ENCODE measurements at places on chromosomes 6 and 20.

- DNase-seq, result no peak
Observed at GRCh38 chr6:131861381-131861780, 53.6 kb downstream of the ENPP1 start.

- DNase-seq, result no peak
Observed at GRCh38 chr6:5050009-5050408, 35.1 kb upstream of the PPP1R3G start.

DNA sequence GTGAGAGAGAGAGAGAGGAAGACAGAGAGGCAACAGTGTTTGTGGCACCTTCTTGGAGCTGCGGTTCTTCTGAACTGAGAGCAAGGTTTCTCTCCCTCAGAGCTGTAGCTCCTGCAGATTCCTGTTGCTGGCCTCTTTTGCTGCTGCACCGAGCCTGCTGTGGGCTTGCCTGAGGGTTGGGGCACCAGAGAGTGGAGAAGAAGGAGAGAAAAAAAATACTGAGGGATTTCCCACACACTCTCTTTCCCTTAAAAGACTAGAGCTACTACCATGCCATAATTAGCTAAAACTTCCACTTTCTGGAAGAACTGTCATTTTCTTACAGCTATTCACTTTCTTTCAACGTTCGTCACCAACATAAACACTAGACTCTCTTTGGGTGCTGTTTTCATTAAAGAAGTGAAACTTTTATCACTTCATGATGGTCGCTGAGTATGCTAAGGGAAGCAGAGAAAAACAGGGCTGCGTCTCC lies 18.2 kb upstream of the ECI2 start:
- no peak for DNase-seq

- DNase-seq, result no peak
Observed at GRCh38 chr6:1615151-1615852, 5.6 kb downstream of the FOXC1 start.

DNA sequence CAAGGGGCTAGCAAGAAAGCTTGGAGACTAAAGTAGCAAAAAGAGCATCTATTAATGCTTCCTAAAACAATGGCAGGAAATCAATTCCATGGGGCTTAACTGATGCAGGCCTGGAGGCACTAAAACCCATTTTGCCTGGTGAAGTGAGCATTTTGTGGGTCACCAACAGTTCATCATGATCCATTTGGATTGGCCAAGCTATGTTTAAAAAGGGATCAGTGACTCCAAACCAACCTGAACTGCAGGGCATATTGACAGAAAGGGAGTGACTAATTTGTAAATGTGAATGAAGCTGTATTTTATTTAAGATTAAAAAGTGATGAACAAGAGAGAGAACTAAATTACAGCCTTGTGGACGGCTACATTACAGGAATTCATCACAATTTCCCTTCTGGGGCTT lies 132.0 kb downstream of the PCSK2 start:
- no peak for DNase-seq

GRCh38 chr6:27800731-27801373 lies 111.3 kb downstream of the OR2B2 start:
- DNase-seq, result no peak

- DNase-seq, result no peak
Observed at GRCh38 chr6:139370999-139371345, 3.5 kb downstream of the CITED2 start.

DNA sequence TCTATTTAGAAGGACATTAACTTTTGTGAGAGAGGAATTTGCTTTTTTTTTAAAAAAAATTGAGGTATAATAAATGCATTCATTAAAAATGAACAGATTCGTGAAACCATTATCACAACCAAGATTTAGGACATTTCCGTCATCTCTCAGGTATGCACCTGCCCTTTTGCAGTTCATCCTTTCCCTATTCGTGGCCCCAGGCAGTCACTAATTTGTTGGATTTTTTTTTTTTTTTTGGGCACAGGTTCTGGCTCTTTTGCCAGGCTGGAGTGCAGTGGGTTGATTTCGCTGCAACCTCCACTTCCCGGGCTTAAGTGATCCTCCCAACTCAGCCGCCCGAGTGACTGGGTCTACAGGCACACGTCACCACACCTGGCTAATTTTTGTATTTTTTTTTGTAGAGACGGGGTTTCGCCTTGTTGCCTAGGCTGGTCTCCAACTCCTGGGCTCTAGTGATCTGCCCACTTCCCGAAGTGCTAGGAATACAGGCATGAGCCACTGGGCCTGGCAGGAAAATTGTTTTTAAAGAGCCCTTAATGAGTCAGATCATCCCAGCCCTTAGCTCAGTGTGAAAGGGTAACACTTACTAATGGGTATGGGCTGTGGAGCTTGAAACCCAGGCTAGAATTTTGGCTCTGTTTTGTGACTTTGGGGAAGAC lies 9.2 kb downstream of the PHF3 start:
- DNase-seq, result no peak

DNA sequence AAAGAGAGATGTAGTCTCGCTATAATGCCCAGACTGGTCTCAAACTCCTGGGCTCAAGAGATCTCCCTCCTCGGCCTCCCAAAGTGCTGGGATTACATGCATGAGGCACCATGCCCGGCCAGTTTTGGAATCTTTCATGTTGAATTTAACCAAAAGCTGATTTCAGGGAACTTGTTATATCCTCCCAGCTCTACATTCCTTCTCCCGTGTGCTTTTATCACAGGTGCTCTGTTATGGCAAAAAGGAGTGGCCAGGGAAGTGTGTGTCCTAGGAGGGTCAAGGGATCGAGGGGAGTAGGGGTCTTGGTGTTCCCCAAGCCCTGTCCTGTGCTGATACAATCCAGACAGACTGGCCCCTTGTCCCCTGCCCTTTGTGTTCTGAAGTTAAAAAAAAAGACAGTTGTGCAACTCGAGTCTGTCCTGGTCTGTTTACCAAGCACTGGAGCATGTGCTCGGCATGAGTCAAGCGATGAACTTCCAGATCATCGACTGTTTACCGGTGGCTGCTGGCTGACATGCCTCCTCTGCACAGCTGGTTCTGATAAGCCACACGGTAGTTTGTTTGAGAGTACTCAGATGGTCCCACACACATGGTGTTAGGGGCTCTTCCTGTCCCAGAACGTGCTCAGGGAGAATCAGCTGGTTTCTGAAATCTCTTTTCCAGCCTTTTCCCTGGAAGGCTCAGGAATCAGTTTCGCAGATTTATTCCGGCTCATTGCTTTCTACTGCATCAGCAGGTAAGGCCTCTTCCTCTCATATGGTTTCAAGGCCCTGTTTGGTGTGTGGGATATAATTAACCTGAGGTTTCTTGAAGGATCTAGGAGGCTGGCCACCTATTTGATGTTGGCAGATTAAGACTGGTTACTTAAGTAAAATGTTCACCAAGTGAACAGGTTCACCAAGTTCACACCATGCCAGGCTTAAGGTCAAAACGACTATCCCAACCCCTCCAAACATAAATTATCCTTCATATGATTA lies 52.6 kb upstream of the NAA20 start:
- no peak for DNase-seq

- no peak for DNase-seq
Observed at GRCh38 chr20:24588047-24588635, 118.7 kb downstream of the SYNDIG1 start.

DNA sequence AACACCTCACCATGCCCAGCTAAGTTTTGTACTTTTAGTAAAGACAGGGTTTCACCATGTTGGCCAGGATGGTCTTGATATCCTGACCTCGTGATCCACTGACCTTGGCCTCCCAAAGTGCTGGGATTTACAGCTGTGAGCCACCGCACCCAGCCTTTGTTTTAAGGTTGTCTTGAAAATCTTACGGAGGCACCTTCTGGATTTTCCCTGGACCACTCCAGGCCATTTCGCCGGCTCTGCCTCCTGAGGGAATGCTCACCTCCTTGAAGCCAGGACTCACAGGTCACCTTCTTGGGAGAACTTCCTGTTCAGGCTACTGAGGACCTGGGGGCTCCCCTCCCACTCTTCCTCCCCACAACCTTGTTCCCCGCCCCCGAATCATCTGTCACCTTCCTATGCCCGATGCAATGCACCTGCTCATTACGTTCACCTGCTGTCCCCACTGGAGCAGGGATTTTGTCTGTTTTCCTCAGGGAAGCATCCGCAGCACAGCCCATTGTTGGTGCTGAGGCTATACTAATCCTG lies 19.4 kb upstream of the RAET1L start:
- DNase-seq, result no peak

DNA sequence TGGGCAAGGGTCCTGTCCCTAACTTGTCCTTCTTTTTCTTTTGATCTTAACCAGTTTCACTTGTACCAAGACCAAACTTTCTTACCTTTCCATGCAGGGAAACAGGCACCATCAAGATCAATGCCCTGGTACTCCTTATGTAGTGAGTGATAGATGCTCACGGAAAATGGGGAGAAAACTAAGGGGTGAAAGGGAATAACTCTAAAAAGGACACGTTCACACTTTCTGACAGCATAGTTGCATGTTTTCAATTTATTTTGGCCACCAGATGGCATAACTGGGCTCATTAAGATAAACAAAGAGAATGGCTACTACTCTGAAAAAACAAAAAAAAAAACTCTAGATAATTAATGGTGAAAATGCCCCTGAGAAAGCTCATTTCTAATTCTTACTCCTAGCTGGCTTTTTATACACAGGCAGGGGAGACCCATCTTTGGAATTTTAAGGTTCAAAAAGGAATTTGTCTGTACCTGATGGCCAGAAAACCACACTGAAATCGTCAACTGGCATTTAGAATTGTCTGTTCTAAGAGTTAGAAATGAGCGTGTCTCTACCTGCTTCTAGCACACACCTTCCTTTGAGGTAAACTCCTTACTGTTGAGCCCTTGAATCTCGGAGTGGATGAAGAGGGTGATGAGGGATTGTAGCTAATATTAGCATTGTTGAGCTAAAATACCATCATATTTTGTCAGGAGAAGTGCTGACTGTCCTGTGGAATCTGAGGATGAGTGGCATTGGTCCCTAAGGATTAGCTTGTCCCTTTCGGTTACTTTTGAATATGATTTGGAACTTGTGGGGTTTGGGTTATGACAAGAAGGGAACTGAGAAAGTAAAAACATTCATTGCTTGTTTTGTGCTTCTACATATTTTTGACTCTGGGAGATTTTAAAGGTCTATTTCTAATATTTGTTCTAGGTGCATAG lies 62.2 kb upstream of the DDR1 start:
- no peak for DNase-seq
